SJSA1 (cell line): ENCODE measurements at places on chromosomes 6 and 20. TPM values are rescaled to one million over a fixed set of nuclear protein-coding genes. Genes with fewer than 3 reads are reported as not detected.

- DNase-seq: no peak
Observed at GRCh38 chr6:1227935-1228753, 83.8 kb upstream of the FOXQ1 start.

DNA sequence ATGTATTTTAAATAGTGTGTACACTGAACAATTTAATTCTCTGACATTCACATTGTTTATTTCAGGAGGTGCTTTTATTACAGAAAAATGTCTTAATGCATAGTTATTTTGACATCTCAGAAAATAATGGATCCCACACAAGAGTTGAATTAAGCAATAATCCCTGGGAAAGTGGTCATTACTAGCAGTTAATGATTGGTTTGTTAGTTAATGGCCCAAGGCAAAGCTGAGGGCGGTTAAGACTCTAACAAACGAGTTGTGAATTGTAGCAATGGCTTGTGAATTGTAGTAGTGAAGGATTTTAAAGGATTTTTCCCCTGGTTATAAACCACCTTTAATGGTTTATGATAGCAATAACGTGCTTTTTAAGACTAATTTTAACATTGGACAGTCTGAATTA is 1316.0 kb upstream of the GJE1 start:
- DNase-seq: no peak

DNA sequence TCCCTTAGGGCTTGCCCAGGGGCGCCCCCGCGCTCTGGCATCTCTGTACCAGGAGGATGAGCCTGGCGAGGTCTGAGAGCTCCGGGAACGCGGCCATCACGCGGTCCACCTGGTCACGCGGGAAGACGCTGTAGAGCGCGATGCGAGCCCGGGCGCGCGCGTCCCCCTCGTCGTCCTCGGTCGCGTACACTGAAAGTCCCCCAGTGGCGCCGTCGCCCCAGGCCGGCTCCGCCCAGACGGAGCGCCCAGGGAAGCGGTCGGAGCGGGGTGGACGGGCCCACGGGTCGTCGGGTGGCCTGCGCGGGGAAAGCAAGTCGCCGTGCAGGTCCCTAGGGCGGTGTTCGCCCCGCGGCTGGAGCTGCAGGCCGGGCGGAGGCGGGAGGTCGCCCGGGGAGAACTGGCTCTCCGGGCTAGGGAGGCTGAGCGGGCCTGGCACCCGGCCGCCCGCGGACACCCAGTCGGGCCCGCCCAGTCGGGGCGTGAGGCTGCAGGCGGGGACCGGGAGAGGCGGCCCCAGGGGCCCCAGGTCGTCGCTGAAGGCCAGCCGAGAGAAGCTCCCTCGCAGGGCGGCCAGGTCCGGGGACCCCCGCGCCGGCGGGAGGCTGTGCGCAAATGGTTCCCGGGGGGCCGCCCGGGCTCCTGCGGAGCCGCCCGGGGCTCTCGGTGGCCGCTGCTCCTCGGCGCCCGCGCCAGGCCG is 34.0 kb downstream of the ZC3H12D start:
- no peak for DNase-seq

- no peak for DNase-seq
Observed at GRCh38 chr6:36774331-36774730, 64.9 kb downstream of the CPNE5 start.

The LRRN4 gene
- total RNA-seq: not detected in 2 replicates

The TREM2 gene
- total RNA-seq: not detected in 2 replicates

The STMN3 gene
- 1.3 and 4.6 TPM in 2 replicates for total RNA-seq
